ENCODE measurements at places on chromosomes 12 and 14.

DNA sequence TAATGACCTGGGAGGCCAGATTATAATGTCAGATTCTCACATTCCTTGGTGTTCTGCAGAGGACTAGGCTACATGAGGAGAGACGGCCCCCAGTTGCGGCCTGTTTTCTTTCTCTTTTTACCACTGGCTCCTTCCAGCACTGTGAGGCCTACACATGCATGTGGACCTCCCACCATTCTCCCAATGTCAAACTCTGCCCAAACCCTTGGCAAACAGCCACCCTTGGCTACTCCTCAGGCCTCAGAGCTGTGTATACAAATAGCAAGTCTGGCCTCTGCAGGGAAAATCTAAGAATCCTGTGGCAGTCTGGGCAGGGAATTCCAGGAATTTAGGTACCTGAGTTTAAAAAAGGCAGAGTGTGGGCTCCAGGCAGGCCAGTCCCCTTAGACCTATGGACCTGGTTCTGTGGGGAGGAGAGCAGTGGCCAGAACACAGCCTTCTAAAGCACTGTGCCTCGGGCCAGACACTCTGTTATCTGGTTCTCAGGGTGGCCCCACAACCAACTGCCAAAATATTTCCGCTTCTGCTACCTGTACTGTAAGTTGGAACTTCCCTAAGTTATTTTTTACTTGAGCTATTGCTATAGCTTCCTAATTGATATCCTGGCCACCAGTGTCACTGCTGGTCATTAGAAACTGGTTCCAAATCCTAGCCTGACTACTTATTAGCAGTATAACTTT is 19.9 kb upstream of the NEDD1 start:
- H3K36me3 ChIP-seq: no peaks in the 10 kb centered on the region
- no peak overlapping the region for H3K27ac ChIP-seq
- peaks cover 20% of the 10 kb centered on the region for H3K27me3 ChIP-seq
- H3K4me1 ChIP-seq: no peaks in the 10 kb centered on the region
- no peak overlapping the region for H3K4me3 ChIP-seq

DNA sequence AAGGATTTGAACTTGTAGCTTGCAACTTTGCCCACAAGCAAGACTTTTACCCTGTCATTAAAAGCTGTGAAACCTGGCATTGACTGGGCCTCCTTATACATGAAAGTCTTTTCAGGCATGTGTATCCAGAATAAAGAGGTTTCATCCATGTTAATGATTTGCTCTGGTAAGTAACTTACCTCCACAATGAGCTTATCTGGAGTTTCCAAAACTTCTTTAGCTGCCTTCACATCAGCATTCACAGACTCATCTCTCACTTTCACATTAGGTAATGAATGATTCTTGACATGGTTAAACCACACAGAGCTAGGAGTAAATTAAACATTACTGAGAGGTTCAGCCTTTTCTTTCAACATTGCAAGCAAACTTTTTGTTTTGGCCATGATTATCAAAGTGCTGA is 234.4 kb upstream of the CLEC14A start:
- ATAC-seq: no peak
- H3K4me1 ChIP-seq: no peaks in the 10 kb centered on the region
- no peaks in the 10 kb centered on the region for H3K36me3 ChIP-seq

DNA sequence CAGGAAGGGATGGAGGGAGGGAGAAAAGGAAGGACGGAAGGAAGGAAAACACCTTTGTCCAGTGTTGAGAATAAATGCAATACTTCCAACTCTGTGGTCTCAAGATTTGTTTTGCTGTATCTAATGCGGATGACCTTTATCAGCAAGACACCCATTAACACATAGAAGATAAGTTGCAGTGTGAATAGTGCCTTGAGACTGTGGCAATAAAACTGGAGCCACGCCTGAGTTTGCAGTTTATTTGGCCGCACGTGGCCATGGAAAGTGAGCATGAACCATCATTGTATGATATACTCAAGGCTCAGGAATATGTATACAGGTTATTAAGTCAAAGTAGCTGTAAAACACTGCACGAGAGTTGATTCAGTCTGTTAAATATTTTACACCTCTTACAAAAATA is 113.6 kb upstream of the EEA1 start:
- H3K27me3 ChIP-seq: peaks cover 16% of the 10 kb centered on the region
- H3K4me3 ChIP-seq: no peak overlapping the region
- no peak overlapping the region for H3K27ac ChIP-seq
- ATAC-seq: no peak
- H3K36me3 ChIP-seq: no peaks in the 10 kb centered on the region

DNA sequence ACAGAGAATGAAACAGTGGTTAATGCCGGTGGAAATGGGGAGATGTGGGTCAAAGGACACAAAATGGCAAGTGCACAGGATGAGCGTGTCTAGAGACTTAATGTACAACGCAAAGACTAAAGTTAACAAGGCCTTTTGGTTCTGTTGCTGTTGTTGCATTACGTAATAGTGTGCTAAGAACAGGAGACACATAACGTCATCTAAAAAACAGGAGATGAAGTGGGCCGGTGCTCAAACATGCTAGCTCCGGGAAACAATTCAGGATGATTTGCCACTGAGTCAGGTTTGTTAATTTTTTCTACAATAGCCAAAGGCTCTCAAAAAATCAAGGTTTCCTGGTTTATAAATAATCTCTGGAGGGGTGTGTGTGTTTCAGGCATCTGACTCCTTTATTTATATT is 55.5 kb downstream of the ETV6 start:
- peaks cover 33% of the 10 kb centered on the region for H3K36me3 ChIP-seq
- ATAC-seq: no peak
- H3K4me1 ChIP-seq: peaks cover 47% of the 10 kb centered on the region
- H3K27me3 ChIP-seq: no peaks in the 10 kb centered on the region
- no peak overlapping the region for H3K27ac ChIP-seq

DNA sequence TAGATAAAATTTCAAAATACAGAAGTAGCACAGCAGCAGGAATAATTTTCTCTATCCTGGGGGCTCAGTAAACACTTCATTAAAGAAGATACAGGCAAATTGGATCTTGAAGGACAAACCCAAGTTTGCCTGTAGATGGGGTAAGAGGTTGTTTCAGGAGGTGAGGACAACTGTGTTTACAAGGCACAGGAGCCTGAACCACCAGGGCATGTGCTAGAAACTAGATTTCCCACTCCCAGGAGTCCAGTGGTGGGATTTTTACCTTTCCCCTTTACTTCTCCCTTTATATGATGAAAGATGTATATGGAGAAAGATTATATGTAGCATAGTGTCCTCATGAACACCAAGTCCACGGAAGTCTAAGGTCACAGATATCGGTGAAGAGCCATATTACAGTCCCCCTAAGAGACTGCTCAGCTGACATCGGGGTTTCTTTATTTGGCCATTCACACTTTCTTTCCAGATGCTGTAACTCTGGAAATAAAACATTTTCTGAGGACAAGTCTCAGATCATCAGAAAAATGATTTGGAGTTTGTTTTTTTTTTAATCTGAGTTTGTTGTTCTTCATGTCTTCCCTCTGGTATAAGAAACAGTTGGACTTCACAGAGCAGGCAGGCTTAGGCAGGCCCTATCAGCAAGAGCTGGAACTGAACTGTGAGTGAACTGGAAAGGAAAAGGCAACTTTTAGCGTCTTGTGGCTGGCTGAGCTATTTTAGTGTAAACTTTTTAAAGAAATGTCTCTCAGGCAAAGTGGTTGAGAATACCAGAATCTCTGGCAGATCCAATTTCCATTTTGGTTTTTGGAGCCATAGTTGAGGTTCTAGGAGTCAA is 8.0 kb upstream of the EVL start:
- peak overlapping the region; percentile 96 for H3K27ac ChIP-seq
- peaks cover 43% of the 10 kb centered on the region for H3K4me1 ChIP-seq
- peaks cover 32% of the 10 kb centered on the region for H3K36me3 ChIP-seq
- peak; percentile 35 for ATAC-seq

- no peaks in the 10 kb centered on the region for H3K36me3 ChIP-seq
- peaks cover 12% of the 10 kb centered on the region for H3K4me1 ChIP-seq
- peak overlapping the region; percentile 59 for H3K4me3 ChIP-seq
- ATAC-seq: no peak
Observed at GRCh38 chr12:106767954-106768822, 6.3 kb upstream of the RIC8B start.

GRCh38 chr12:38850461-38850860 is 54.9 kb downstream of the CPNE8 start:
- no peak for ATAC-seq
- H3K27ac ChIP-seq: no peak overlapping the region
- no peaks in the 10 kb centered on the region for H3K27me3 ChIP-seq
- no peaks in the 10 kb centered on the region for H3K4me1 ChIP-seq
- H3K36me3 ChIP-seq: peaks cover 5% of the 10 kb centered on the region

DNA sequence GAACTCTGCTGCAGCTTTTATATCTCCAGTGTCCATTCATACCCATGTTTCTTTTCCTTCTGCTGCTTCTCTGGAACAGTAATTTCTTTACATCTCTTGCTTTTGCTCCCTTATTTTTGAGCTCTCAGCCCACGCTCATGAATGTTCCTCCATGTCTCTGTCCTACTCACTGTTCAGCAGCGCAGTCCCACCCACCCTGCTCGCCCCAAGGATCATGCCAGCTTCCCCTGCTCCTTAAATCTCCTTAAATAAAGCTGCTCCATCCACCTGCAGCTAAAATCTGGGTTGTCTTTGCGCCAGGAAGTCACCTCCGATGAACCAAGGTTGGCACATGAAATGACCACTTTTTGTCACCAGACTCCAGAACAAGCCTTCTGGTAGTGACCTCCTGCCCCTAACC is 201.1 kb upstream of the RGS6 start:
- H3K27ac ChIP-seq: peak overlapping the region; percentile 26
- no peaks in the 10 kb centered on the region for H3K27me3 ChIP-seq
- no peak overlapping the region for H3K4me3 ChIP-seq

- no peak overlapping the region for H3K27ac ChIP-seq
- H3K36me3 ChIP-seq: no peaks in the 10 kb centered on the region
- no peak for ATAC-seq
- no peaks in the 10 kb centered on the region for H3K4me1 ChIP-seq
- peaks cover 9% of the 10 kb centered on the region for H3K27me3 ChIP-seq
Observed at GRCh38 chr14:59036134-59036533, 152.3 kb upstream of the DAAM1 start.

DNA sequence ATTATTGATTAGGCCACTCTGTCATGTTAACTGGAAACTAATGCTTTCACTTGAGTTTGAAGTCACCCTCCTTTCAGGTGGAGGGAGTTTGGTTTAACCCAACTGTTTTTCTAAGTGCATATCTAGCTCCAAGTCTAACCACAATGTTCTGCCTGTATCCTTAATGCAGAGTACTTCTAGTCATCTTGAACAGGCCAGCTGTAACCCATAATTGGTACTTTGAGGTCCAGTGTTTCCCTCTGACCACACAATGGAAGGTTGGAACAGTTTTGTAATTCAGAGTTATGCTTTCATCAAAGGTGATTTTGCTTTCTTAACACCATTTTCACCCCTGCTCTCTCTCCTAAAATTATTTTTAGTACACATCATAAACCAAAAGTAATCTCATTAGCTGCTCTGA is 237.2 kb upstream of the DCN start:
- no peak for ATAC-seq
- peaks cover 12% of the 10 kb centered on the region for H3K27me3 ChIP-seq
- no peaks in the 10 kb centered on the region for H3K36me3 ChIP-seq
- H3K4me3 ChIP-seq: no peak overlapping the region

DNA sequence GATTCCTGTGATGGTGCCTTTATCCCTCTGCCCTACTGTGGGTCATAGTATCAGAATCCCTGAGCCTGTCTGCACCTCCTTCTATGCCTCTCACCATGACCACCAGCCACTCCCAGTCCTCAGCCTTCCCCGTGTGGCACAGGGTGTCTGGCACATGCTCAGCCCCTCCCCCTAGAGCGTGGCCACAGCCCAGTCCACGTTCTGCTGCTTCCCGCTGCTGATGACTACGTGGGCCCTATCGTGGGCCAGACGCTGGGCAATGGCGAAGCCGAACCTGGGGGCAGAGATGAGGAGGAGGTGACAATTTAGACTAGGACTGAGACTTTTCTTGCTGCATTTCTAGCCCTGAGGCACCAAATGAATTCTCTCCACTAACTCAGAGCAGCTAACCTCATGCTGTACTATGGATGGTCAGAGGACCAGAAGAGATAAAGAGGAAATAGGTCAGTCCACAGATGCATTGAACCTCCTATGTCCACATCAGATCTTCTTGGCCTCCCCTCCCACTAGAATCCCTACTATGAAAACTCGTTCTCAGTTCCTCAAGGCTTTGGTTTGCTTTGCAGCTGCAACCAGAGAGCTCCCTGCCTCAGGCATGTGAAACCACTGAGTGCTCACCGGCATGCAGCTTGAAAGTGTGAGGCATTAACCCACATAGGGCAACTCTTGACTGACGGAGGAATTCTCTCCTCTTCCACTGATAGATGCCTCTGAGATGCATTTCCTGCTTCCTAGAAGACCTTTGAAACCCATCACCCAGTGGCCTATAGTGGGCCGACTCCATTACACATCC is 126.3 kb upstream of the DHRS4 start:
- H3K27me3 ChIP-seq: peaks cover 8% of the 10 kb centered on the region
- H3K36me3 ChIP-seq: no peaks in the 10 kb centered on the region
- H3K4me3 ChIP-seq: no peak overlapping the region
- no peak overlapping the region for H3K27ac ChIP-seq

- no peaks in the 10 kb centered on the region for H3K36me3 ChIP-seq
- H3K4me3 ChIP-seq: peak overlapping the region; percentile 82
- peak; percentile 94 for ATAC-seq
- H3K4me1 ChIP-seq: peaks cover 16% of the 10 kb centered on the region
- H3K27me3 ChIP-seq: no peaks in the 10 kb centered on the region
Observed at GRCh38 chr12:106760184-106760531, 14.3 kb upstream of the RIC8B start.

- no peaks in the 10 kb centered on the region for H3K27me3 ChIP-seq
- no peak overlapping the region for H3K4me3 ChIP-seq
- H3K36me3 ChIP-seq: peaks cover 91% of the 10 kb centered on the region
- H3K4me1 ChIP-seq: peaks cover 5% of the 10 kb centered on the region
- H3K27ac ChIP-seq: peak overlapping the region; percentile 37
Observed at GRCh38 chr14:53055003-53055402, 98.1 kb downstream of the DDHD1 start.

- no peak overlapping the region for H3K27ac ChIP-seq
- peaks cover 3% of the 10 kb centered on the region for H3K27me3 ChIP-seq
Observed at GRCh38 chr12:41736436-41736835, 408.2 kb downstream of the GXYLT1 start.

DNA sequence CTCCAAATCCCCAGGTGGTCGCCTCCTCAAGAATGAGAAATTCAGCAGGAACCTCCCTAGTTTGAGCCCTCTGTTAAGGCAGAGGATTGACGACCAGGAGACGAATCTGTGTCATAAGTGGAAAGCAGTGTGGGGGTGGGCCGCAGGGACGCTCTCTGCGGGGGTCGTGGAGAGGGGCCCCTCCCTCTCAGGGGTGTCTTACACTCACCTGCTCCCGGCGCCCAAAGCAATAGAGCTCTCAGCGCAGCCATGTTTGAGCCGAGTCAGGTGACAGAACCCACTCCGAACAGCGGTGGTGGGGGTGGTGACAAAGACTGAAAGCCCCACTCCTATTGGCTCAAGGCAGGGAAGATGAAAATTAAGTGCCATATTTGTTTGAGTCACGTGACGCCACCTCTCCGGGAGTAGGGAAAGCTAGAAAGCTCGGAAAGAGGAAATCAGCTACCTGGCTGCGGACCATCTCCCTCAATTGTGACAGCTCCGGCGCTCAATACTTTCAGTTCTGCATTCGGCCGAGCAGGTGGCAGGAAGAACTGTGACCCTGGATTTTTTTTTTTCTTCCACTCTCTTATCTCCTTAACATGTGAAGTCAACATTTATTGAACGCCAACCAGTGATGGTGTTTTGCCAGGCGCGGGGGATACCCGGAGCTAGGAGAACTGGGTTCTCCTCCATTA is at the start of gene ZFYVE26:
Gene ZFYVE26 (minus strand): TSS at position 265 of the 677 bp plus-strand sequence. CDS start 627 bp downstream, outside the sequence.
- ATAC-seq: peak; percentile 92
- peaks cover 25% of the 10 kb centered on the region for H3K36me3 ChIP-seq
- peak within 1 kb of the TSS; percentile 98 for H3K4me3 ChIP-seq

- H3K27ac ChIP-seq: no peak overlapping the region
- peaks cover 47% of the 10 kb centered on the region for H3K4me1 ChIP-seq
- H3K36me3 ChIP-seq: peaks cover 46% of the 10 kb centered on the region
- no peak overlapping the region for H3K4me3 ChIP-seq
- H3K27me3 ChIP-seq: no peaks in the 10 kb centered on the region
Observed at GRCh38 chr14:61368114-61368710, 46.8 kb downstream of the PRKCH start.
